ENCODE measurements at places on chromosomes 2 and 18.

DNA sequence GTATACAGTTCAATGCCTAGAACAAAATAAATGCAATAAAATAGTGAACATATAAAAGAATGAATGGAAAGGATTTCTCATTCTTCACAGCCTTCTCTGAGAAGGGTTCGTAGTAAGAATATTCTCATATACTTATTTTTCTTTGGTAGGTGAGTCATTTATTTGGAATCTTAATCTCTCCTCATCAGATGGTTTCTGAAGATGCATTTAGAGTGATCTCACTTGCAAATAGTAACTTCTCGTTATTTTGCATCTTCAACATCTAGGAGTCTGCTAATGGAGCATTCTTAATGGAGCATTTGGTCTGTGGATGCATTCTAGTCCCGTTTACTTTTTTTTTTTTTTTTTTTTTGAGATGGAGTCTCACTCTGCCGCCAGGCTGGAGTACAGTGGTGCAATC lies 3.9 kb downstream of the UBXN4 start:
- no peak for DNase-seq

GRCh38 chr2:111946294-111947114 lies 48.1 kb downstream of the MERTK start:
- DNase-seq: no peak

- DNase-seq: no peak
These were observed 87.9 kb downstream of the NPAS2 start for GRCh38 chr2:100907832-100908231.

DNA sequence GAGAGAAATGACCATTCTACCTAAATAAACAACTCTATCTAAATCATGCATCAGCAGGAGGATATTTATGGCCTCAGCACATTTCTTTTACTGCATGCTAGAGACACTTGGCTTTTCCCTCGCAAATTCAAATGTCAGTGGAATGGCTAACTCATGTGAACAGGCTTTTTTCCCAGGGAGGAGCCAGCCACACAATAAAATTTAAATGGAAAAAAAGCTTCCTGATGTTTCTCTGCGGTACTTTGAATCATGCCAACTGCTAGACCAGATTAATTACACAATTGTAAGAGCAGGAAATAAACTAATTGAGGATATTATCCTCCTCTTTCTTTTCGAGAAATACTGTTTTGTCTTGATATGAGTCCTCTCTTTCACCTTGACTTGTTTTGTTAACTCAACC lies 676.3 kb downstream of the IRS1 start:
- no peak for DNase-seq

- no peak for DNase-seq
These were observed 162.2 kb upstream of the HNMT start for GRCh38 chr2:137802038-137802437.

DNA sequence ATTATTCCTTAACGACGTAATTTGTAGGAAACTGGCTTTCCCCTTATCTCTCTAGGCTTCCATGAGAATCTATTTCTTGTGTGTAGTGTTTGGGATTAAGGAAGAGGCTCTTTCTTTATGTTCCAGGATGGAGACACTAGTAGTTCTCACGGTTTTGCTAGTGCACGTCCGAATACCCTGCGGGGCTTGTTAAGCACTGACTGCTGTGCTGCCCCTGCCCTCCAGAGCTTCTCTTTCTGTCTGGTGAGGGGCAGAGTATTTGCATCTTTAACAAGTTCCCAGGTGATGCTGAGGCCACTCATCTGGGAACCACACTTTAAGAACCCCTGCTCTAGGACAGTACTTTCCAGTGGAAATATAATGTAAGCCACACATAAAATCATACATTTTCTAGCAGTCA lies 76.4 kb downstream of the SPATS2L start:
- no peak for DNase-seq

GRCh38 chr2:96956211-96956610 lies 30.2 kb downstream of the FAM178B start:
- no peak for DNase-seq

Data from hematopoietic multipotent progenitor cell (in vitro differentiated cells).